ENCODE measurements at places on chromosomes 7 and 10. TPM values are rescaled to one million over a fixed set of nuclear protein-coding genes. Genes with fewer than 3 reads are reported as not detected.

SLC29A4 gene
- total RNA-seq, result 8.6 TPM

PSD gene
- 0.31 TPM for total RNA-seq

HSPB1 gene
- total RNA-seq, result 375 TPM

CPA2 gene
- total RNA-seq, result 0.11 TPM

BEND7 gene
- total RNA-seq, result 2.9 TPM

EPO gene
- not detected for total RNA-seq

TRIM4 gene
- total RNA-seq, result 21.3 TPM
